Nephron progenitor cell (in vitro differentiated cells): ENCODE measurements at places on chromosomes 13 and 19.

DNA sequence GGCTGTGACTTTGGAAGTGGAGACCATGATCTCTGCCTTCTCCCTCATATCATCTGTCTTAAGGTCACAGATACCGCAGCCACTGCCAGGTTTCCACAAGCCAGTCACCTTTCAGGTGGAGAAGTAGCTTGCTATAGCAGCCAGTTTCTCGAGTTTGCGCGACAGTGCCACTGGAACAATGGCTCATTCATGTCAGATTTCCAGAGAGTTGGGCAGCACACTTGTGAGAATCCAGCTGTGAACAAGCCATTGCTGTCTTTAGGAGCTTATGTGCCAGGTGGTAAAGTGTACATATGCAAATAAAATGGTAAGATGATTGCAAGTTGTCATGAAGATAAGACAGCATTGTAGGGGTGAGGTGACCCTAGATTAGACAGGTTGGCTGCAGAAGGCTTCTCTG is 22.3 kb downstream of the GARRE1 start:
- no peak for DNase-seq

- DNase-seq, result no peak
Observed at GRCh38 chr13:78004821-78005220, 86.2 kb upstream of the EDNRB start.

DNA sequence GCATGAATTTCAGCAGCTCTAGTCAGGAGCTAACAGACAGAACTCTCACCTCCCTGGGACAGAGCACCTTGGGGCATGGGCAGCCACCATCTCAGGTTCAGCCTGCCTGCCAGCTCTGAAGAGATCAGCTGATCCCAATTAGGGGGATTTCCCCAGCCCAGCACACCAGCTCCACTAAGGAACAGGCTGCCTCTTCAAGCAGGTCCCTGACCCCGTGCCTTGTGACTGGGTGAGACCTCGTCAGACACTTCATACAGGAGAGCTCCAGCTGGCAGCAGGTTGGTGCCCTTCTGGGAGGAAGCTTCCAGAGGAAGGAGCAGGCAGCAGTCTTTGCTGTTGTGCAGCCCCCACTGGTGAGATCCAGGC is 84.5 kb upstream of the UFM1 start:
- DNase-seq, result no peak

DNA sequence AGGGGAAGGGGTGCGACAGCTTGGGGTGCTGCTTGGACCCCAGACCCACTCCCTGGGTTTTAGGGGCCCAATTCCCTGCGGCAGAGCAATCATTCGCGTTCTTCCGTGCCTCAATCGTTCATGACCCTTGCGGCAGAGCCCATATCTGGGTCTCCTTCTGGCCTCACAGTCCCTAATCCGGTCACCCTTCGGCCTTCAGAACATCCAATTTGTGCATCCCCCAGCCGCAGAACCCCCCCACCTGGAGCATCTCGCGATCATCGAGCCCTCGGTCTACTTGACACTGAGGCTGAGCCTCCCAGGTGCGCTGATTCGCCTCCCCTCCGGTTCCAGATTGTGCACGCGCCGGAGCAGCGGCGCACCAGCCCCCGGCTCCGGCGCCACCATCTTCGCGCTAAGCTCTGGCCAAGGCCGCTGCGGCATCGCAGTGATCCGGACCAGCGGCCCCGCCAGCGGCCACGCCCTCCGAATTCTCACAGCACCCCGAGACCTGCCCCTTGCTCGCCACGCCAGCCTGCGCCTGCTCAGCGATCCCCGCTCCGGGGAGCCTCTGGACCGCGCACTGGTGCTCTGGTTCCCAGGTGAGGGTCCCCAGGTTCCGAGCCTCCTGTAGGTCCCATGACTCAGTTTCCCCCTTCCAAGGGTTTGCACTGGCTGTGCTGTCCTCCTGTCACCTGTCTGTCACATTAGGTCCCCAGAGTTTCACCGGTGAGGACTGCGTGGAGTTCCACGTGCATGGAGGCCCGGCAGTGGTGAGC is 501 bp downstream of the GTPBP3 start:
- DNase-seq, result peak; percentile 53

GRCh38 chr13:114078461-114079451 is 53.7 kb downstream of the RASA3 start:
- DNase-seq, result no peak

DNA sequence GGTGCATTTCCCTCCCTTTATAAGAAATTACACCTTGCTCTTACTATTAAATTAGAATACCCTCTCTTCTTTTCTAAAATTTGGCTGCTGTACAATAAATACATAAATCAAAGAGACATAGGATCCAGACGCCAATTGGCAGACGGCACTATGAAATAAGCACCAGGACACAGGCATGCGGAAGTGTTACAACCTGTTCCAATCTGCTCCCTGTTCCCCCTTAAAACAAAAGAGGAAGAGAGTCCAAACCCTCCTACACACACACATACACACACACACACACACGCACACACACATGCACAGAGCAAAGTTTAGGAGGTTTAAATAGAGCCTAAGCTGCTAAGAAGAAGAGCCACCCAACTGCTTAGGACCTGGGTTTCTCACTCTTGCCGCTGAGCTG is 75.6 kb upstream of the ZNF507 start:
- DNase-seq, result no peak

- no peak for DNase-seq
Observed at GRCh38 chr13:97982286-97982685, 28.8 kb downstream of the IPO5 start.

DNA sequence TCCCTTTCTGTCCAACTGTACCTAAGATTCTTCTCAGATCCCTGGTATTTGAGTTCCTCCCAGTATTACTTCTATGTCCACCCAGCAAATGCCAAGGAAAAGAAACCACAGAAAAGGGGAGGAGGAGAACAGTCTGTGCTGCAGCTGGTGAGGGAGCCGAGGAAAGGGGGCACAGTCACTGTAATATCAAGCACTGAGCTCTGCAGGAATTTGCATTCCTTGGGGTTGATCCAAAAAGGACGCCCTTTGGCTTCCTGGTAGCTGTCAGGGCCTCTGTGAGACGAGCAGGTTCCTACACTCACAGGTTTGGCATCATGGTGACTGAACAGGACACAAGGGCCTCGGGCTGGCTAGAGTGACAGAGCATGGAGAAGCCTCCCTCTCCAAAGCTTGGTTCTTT is 273.4 kb downstream of the NHLRC3 start:
- no peak for DNase-seq

DNA sequence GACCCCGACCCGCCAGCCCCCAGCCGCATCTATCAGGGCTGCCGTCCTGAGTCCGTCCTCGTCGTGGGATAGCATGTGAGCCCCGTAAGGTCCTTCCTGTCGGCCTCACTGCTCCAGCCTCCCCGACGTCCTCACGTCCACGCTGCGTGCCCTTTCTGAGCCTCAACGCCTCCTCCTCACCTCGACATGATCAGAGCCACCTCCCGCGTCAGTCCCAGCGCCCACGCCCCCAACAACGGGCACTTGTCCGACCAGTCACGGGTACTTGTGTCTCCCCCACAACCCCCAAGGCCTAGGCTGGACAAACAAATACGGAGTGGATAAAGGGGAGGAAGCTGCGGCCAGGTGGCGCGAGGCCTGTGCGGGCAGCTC is 665 bp downstream of the ZNF497 start:
- DNase-seq, result no peak

DNA sequence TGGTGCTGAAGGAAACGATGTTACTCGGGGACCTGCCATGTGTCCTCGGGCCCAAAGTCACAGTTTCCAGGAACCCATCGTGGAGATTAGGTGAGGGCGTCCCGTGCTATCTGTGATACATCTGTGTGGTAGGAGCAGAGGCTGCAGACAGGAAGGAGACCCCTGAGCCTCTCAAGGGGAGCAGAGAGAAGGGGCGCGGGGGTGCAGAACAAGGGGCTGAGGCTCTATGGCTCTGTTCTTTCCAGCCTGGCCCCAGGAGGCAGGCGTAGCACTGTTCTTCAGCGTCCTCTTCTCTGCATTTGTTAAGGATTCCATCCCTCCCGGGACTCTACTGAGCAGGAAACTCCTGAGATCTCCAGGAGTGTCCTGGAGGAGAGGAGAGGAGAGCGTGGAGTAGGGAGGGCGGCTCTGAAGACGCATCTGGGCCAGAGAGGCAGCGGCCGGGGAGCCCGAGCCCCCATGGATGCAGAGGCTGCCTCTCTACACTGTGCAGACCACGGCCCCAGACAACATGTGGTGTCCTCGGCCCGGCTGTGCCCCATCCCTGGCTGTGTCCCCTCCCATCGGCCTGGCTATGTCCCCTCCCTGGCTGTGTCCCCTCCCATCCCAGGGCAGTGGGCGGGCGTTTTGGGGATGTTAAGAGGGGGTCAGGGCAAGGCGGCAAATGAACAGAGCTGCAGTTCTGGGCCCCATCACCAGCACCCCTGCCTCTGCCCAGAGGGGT is 118.0 kb downstream of the ATP11A start:
- no peak for DNase-seq

GRCh38 chr13:59229861-59230260 is 933.9 kb downstream of the DIAPH3 start:
- DNase-seq, result no peak

DNA sequence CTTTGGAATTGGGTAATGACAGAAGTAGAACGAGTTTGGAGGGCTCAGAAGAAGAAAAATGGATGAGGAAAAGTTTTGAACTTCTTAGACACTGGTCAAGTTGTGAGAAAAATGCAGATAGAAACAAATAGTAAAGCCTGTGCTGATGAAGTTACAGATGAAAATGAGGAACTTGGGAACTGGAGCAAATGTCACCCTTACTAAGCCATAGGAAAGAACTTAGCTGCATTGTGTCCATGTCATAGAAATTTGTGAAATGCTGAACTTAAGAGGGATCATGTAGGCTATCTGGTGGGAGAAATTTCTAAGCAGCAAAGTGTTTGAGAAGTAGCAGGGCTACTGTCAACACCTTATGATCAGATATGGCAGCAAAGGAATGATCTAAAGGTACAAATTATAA is 289.2 kb upstream of the PCDH9 start:
- DNase-seq, result no peak

DNA sequence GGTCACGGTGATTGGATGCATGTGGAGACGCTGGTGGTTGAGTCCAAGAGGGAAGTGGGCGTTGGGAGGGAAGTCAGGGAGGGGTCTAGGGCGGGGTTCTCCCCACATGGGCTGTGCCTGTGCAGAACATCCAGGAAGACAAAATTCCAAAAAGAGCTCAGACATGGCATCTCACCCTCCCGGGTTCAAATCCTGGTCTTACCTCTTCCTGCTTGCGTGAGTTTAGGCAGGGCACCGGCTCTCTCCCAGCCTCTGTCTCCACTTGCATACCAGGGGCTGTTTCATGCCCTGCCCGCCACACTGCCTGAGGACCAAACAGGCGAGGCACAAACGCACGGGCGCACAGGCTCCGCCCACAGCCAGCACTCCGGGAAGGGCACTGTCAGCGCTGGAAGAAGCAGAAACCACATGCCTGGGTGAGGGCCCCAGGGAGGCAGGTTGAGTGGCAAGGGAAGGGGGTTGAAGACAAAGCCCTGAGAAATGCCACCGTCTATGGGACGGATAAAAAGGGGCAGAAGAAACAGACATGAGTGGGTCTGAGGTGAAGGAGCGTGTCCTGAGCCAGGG is 123.6 kb upstream of the SOX1 start:
- DNase-seq, result no peak

GRCh38 chr19:46732172-46732938 is 13.5 kb upstream of the FKRP start:
- no peak for DNase-seq

- no peak for DNase-seq
Observed at GRCh38 chr13:106691341-106691740, 123.4 kb upstream of the ARGLU1 start.

DNA sequence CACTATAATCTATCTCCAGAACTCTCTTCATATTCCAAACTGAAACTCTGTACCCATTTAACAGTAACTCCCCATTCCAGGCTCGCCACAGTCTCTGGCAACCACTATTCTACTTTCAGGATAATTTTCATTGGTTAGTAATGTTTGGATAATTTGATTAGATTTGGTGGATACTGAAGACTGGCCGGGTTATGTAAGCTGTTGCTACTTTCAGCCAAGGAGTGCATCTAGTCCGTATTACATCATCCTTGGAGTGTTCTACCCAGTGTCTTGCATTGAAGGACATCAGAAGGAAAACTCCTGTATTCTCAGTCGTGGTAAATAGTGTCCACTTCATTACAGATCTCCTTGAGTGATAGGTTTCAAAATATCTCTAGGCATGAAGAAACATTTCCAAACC is 60.5 kb downstream of the PCCA start:
- no peak for DNase-seq

GRCh38 chr13:40813667-40814454 is 24.4 kb downstream of the SLC25A15 start:
- no peak for DNase-seq

- peak; percentile 34 for DNase-seq
Observed at GRCh38 chr13:114077933-114078325, 54.5 kb downstream of the RASA3 start.

DNA sequence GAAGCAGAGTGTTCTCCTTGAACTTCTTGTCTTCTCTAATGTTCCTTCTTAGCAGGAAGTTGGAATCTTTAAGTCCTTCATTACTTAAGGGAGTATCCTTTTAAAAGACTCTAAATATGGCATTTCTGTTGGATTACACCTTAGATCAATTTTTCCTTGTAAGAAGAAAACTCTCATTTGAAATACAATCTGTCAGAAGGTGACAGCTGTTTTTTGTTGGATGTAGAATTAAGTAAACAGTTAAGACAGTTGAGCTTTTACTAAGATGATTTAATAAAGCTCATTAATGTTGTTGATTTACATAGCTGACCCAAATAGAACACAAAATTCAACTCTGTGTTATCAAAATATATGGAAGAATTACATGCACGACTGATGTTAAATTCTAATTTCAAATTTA is 16.7 kb upstream of the MBNL2 start:
- DNase-seq, result no peak

DNA sequence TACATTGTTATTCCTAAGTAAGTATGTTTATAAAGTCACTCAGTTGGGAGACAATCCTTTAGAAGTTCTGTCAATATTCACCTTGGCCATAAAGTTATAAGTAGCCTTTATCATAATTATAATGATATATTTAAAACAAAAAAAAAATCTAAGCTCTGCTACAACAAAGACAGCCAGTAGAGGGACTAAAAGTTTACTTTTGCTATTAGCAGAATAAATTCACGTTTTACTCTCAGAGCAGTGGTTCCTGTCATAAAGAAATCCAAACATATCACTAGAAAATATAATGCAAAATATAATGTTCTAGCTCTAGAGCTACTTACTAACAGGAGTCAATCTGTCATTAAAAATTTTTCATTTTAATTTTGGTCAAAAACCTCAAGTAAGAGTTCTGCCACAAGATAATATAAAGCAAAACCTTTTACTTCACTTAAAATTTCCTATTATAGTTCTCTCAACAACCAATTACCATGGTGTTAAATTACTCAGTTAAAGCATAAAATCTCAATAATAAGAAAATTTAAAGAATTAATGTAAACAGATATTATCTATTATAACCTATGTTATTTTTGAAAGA is 17.7 kb downstream of the INTS6 start:
- DNase-seq, result no peak

GRCh38 chr13:73939603-73940002 is 194.6 kb downstream of the KLF12 start:
- DNase-seq, result no peak

DNA sequence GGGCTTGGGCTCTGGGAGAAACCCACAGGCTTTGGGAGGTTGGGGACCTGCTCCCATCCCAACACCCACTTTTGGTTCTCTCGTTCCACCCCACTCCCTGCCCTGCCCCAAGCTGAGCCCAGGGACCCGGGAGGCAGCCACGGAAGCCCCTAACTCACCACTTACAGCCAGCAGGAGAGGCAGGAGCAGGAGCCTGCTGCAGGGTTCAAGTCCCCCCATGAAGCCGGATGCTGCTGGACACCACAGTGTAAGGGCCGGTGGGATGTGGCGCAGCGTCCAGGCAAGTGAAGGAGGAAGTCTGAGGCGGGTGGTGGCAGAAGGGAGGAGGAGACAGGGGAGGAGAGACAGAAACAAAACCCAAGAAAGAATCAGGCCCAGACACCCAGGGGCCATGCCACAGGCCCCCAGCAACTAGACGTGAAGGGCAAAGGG is at the start of gene TYROBP:
Gene TYROBP, minus strand, starts transcription at position 286 of the 432 bp plus-strand sequence. Its CDS starts 67 bp downstream, at position 219.
- DNase-seq, result no peak
